ENCODE measurements at places on chromosomes 1 and 21.

GRCh38 chr1:230140221-230141020 is 73.4 kb downstream of the GALNT2 start:
- no peak for DNase-seq

DNA sequence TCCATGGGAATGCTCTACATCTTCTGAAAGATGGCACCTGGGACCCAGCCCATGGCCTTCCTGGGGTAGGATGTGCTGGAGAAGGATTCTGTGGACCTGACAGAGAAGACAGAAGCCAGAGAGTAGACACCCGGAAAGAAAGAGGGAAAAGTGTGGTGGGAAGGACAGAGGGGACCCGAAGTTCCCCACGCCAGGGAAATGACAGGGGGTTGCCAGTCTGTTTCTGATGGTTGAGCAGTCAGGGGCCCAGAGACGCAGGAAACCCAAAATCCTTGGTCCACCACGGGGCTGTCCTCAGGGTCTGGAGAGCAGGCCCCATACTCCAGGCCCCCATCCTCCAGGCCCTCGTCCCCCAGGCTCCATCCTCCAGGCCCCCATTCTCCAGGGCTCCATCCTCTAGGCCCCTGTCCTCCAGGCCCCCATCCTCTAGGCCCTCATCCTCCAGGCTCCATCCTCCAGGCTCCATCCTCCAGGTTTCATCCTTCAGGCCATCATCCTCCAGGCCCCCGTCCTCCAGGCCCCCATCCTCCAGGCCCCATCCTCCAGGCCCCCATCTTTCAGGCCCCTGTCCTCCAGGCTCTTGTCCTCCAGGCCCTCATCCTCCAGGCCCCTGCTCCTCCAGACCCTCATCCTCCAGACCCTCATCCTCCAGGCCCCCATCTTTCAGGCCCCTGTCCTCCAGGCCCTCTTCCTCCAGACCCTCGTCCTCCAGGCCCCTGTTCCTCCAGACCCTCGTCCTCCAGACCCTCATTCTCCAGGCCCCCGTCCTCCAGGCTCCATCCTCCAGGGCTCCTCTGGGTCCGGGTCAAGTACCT is 1.0 kb upstream of the TFF2 start:
- no peak for DNase-seq

DNA sequence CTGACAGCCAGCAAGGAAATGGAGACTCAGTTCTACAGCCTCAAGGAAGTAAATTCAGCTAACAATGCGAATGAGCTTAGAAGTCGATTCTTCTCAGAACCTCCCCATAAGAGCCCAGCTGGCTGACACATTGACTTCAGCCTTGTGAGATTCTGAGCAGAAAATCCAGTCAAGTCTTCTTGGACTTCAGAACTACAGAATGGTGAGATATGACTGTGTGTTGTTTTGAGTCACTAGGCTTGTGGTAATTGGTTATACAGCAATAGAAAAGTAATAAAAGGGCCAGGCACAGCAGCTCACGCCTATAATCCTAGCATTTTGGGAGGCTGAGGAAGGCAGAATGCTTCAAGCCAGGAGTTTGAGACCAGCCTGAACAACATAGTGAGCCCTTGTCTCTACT is 161.8 kb upstream of the IVNS1ABP start:
- no peak for DNase-seq

DNA sequence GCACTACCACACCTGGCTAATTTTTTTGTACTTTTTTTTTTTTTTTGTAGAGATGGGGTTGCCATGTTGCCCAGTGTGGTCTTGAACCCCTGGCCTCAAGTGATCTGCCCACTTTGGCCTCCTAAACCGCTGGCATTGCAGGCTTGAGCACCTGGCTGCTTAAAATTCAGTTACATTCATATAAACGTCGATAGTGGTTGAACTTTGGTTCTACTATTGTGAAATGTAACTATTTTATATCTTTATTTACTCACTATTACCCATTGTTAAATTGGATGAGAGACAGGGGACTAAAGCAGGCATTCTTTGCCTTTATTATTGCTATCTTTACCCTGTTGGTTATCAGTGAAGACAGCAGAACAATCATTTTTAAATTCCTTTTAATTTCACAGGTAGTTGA is 6.2 kb downstream of the SNX27 start:
- DNase-seq, result no peak

DNA sequence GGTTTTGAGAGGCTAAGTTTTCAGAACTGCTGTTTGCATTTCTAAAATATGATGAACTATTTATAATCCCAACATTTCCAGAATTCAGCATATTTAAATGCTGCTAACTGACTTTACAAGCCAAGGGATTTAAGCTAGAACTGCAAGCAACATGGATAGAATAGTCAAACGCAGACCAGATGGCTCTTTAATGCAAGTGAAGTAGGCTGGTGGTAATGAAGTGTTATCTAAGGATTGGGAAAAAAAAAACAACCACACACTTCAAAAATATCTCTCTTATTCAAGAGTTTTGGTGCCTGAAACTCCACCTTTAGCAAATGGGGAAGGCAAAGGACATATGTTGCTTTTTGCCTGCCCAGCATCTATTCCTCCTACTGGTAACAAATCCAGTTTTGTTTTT is 20.9 kb upstream of the SSX2IP start:
- no peak for DNase-seq

- no peak for DNase-seq
These were observed 1561.5 kb downstream of the MRPL39 start for GRCh38 chr21:24045775-24046215.

DNA sequence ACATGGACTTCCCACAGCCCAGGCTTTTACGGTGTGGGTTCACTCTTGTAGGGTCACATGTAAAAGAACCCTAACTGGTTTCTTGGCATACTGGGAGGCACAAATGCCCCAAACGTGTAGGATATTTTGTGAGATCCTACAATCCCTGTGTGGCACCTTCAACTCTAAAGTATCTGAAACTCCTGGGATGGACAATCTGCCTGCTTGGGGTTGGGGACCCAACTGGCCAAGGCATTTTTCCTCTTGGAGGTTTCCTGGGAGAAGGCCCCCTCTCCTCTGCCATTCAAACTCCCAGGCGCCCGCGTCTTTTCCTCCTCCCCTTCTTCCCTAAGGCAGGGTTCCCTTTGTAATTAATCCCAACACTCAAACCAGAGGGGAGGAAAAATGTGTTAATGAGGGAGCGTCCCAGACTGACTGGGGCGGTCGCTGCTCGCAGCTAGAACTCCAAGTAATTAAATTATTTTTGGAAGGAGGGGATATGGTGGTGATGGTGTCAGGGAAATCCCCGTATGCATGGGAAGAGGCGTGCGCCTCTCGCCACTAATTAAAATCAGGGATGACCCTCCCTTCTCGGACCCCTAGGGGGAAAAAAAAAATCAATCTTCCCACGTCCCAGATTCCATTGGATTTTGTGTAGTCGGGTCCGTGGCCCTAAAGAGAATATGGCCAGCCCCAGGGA is 681 bp upstream of the VANGL2 start:
- DNase-seq, result no peak

DNA sequence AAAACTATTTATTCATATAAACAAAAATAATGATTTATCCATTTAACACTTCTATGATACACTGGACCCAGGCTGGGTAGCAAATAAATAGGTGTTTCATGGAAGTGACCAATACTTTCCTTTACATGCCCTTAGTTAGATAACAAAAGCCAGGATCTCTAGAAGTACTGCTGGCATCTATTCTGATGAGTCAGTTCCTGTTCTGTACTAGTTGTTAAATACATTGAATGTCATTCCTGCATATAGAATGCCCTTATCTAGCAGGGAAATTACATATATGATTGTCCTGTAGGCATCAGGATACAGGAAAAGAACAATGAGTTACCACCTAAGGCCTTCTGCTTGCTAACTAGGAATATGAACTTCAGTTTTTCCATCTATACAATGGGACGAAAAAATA is 130.8 kb downstream of the HFM1 start:
- DNase-seq, result no peak

- DNase-seq, result no peak
These were observed 89.3 kb downstream of the ZBTB18 start for GRCh38 chr1:244140420-244140819.

Data from stimulated activated CD4-positive, alpha-beta T cell treated with anti-CD3 and anti-CD28 coated beads, TNF-alpha, amount 100 ng/mL, for 1 hour (primary cell).